ENCODE measurements at places on chromosomes 1 and 21. TPM values are rescaled to one million over a fixed set of nuclear protein-coding genes. Genes with fewer than 3 reads are reported as not detected.

- DNase-seq = no peak
Measured at GRCh38 chr1:176884286-176884685, 280.2 kb downstream of the ASTN1 start.

- DNase-seq = no peak
Measured at GRCh38 chr1:39825432-39825941, 36.8 kb upstream of the BMP8B start.

DNA sequence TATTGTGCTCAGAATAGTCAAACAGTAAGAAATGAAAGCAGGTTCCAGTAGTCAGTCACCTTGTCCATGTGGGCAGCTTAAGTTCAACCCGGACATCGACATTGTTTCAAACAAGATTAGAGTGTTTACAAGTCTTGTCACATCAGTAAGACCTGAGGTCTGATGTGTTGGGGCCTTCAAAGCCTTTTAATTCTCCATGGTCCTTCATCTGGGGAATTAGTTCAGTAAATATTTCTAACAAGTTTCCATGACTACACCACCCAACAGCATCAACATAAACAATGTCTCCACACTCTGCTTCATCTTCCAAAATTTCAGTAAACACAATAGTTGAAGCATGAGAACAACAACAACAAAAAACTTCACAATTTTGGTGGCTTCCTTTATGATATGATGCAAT, 15.1 kb upstream of the ADORA1 start:
- no peak for DNase-seq

LMX1A gene
- polyA plus RNA-seq = not detected

GPATCH3 gene
- polyA plus RNA-seq = 10.8 TPM

GRCh38 chr1:90387805-90388204, 329.3 kb downstream of the BARHL2 start:
- peak; percentile 3 for DNase-seq

GRCh38 chr21:15978215-15978738, 248.5 kb downstream of the USP25 start:
- DNase-seq = peak; percentile 20

DNA sequence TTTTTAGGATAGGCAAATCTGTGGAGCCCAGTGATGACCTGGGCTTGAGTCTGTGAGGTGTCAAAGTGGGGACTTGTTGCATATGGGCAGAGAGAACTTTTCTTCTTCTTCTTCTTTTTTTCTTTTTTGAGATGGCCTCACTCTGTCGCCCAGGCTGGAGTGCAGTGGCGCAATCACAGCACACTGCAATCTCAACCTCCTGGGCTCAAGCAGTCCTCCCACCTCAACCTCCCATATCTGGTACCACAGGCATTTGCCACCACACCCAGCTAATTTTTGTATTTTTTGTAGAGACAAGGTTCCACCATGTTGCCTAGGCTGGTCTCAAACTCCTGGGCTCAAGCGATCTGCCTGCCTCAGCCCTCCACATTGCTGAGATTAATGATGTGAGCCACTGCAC, 80.3 kb downstream of the RD3 start:
- no peak for DNase-seq

ATP1A4 gene
- not detected for polyA plus RNA-seq

DNA sequence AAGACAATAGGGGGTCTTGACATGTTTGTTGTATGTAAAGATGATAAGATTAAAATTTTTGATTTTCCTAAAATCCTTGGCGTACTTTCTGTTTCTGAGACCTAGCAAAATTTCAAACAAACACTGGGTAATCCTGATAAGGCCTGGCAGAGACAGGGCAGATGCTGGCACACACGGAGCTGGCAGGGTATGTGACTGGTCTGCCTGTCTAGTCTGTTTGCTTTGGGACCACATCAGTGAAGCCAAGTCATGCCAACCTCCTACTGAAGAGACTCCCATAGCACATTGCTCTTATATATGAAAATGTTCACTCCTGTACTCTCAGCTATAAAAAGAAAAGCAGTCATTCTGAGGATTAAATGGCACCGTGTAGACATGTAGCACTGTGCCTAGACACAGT, 14.1 kb downstream of the TOR3A start:
- DNase-seq = no peak

GRCh38 chr21:32065654-32066053, 192.8 kb downstream of the HUNK start:
- DNase-seq = no peak

DNA sequence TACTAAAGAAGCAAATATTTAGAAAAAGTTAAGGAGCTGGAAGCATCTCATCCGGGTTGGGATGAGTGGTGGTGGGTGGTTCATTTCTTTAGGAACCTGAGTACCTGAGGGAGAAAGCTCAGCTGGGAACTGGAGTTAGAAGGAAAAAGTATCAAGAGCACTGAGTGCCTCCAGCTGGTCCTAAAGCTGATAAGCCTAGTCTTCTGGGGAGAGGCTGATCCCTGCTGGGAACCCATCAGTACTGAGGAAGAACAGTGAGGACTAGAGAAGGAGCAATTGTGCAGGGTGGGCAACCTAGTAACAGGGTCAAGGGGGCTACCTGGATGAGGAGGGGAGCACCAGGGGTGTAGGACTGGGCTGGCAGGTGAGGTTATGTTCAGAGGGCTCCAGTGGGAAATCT, 89.5 kb downstream of the RUNX1 start:
- no peak for DNase-seq

GRCh38 chr1:53020588-53020987, 41.4 kb upstream of the PODN start:
- DNase-seq = no peak

DNA sequence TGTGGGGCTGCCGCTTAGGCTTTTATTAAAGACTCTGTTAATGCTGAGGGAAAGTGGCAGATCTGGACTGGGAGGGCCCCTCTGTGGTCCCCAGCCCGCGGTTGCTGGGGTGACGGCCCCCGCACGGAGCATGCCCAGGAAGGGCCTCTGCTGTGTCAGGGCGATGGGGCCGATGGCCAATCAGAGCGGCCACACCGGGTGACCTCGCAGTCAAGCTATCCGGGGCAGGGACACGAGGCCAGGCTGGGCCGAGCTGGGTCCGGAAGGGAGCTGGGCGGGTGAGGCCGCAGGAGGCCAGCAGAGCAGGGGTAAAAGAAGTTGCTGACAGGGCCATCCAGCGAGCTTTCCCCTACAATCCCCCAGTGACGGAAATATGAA, 145.1 kb downstream of the CASZ1 start:
- no peak for DNase-seq

DNA sequence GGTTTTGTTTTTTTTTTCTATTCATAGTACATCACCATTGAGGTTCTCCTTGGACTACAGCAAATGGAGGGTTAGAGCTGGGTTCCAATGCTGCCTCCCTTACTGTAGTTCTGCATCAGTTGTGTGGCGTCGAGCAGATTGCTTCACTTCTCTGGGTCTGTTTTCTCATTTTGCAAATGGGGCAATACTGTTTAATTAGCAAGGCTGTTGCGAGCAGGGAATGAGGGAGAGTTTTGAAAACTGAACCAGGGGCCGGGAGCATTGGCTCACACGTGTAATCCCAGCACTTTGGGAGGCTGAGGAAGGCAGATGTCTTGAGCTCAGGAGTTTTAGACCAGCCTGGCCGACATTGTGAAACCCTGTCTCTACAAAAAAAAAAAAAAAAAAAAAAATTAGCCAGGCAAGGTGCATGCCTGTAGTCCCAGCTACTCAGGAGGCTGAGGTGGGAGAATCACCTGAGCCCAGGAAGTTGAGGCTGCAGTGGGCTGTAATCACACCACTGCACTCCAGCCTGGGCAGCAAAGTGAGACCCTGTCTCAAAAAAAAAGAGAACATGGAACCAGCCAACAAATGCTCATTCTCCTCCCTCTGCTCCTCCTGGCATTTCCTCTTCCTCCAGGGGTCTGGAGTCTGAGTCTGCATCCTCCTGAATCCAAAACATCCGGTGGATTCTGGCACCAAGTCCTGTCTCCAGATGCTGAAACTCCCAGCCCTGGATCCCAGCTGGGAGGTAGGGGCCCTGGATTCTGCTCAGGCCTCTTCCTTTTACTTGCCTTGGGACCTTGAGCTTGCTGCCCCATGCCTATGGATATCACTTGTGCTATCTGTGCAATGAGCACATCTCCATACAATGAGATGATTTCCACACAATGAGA, 3.7 kb upstream of the PLOD1 start:
- peak; percentile 57 for DNase-seq
